Pulmonary artery endothelial cell (primary cell): ENCODE measurements at places on chromosomes 16 and 17. TPM values are rescaled to one million over a fixed set of nuclear protein-coding genes. Genes with fewer than 3 reads are reported as not detected.

DNA sequence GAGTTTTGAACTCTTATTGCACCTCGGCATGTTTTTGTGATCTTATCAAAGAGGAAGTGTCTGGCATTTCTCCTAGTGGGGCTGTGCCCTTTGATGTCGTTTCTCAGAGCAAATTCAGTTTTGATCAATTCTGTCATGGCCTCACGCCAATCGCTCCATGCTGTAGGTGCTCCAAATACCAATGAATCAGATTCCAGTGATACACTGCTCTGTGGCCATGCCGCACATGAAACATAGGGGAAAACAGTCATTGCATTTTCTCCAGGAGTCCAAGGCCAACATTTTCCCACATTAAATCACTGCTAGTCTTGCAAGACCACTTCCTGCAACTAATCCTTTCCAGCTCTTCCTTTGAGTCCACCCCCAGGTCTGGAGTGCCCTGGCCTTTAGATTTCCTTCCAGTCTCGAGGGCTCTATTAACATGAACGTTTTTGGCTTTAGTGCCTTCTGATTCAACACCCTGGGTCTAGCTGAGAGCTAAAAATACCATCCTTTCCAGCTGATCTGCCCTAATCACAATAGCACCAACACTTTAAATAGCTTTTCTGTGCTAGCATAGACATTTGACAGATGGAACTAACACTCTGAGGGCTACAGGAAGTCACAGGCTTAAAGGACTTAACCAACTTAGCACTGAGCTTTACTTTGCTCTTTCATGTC, 18.2 kb upstream of the RASL10B start:
- DNase-seq: peak; percentile 78

- no peak for DNase-seq
Observed at GRCh38 chr17:32479074-32479617, 7.6 kb upstream of the CDK5R1 start.

DNA sequence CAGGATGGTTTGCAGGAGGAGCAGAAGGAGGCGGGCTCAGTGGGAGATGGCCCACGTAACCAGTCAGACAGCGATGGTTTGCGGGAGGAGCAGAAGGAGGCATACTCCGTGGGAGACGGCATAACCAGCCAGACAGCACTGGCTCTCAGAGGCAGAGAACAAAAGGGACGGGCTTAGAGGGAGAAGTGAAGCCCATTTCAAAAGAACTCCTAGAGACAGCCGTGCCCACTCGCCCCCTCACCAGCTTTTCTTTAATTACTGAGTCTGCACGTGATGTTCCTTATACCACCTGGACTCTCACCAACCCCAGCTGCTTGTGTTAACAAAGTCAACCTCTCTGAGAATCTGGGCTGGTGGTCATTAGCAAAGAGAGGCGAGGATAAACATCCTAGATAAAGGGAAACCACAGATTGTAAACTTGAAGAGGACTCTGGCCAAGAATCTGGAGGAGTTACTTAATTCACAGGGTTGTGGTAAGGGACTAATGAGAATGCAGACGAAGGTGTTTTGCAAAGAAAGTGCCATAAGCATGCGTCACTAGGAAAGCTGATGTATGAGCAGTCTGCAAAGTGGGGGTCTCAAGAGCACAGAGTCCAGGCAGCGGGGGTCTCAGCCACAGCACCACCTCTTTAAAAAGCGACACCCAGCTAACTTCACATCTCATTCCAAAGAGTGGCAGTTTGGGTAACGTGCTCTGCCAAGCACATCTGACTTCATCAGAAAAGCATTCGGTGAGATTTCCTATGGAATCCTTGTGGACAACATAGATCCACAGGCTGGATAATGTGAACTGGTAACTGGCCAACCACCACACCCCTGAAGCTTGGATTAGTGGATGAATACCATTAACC, 51.7 kb downstream of the NXN start:
- DNase-seq: no peak

- DNase-seq: no peak
Observed at GRCh38 chr17:80862481-80862961, 129.1 kb upstream of the CHMP6 start.

DNA sequence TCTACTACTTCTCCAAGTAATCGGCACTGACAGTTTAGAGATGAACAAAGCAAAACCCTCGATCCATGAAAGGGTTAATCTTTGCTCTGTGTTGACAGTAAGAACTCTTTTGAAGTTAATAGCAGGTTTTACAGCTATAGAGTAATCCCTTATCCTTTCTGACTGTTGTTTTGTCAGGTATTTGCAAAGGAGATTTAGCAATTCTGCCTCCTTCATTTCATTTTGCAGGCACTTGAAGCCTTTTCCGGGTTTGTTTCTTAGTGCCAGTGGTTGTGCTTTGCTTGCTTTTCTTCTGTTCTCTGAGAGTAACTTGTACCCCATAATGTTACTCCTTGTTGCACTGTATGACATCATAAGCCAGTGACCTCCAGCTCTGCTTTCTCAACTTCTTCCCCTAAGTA, 64.5 kb downstream of the TANGO6 start:
- DNase-seq: no peak

- DNase-seq: no peak
Observed at GRCh38 chr17:48910370-48910769, 2.2 kb downstream of the UBE2Z start.

- DNase-seq: no peak
Observed at GRCh38 chr17:50677851-50678375, 29.8 kb downstream of the ANKRD40 start.

PEX12 gene
- total RNA-seq: 2.4 and 3.1 TPM in 2 replicates
